ENCODE measurements at places on chromosomes 11 and 22. TPM values are rescaled to one million over a fixed set of nuclear protein-coding genes. Genes with fewer than 3 reads are reported as not detected.

Gene PGA3
- not detected for polyA plus RNA-seq

Gene MUC2
- polyA plus RNA-seq = not detected

Gene SERPIND1
- not detected for polyA plus RNA-seq

- DNase-seq = no peak
Measured at GRCh38 chr22:50261615-50262459, at the start of gene MAPK12. Gene MAPK12 (minus strand): TSS chr22:50261683. CDS start chr22:50261509, 174 bp downstream.

GRCh38 chr11:76415073-76415472 lies 29.7 kb upstream of the EMSY start:
- DNase-seq = no peak

DNA sequence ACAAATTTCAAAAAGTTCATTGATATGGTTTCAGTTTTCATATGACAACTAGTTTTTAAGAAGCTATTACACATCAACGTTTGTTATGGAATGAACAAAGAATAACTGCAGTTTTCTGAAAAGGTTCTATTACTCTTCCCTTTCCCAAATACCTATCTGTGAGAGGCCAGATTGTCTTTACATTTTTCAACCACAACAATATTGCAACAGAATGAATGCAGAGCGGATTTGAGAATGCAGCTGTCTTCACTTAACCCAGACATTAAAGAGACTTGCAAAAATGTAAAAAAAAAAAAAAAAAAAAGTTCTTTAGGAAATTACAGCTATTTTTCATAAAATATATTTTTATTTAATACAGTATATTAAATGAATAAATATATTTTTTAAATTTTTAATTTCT lies 250.8 kb downstream of the DDX10 start:
- DNase-seq = no peak

DNA sequence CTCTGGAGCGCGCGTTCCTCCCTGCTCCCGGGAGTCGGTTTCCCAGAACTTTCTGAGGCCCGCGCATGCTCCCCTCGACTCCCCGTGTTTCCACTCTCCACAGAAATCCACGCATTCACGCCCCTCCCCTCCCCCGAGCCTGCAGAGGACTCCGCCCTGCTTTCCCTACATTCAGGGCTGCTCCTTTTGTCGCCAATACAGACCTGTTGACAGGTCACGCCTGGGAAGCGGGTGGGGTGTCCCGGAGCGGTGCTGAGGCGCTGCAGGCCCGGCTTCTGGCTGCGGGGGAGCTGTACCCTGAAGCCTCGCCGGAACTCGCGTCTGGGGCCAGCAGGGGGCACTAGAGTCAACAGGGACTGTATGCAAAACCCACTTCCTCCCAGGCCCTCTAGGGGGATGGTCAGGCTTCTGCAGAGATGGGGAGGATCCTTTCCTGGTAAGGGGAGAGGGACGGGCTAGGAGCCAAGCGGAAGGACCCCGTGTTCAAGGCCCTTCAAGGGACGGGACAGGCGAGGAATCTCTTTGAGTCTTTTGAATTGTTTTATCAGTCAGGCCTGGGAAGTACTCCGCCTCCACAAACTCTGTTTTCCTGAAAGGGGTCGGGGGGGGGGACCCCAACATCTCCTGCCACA lies at the start of gene PRAME:
Gene PRAME, minus strand, starts transcription at position 294 of the 632 bp plus-strand sequence. CDS start 2,433 bp downstream, outside the sequence.
- peak; percentile 52 for DNase-seq

DNA sequence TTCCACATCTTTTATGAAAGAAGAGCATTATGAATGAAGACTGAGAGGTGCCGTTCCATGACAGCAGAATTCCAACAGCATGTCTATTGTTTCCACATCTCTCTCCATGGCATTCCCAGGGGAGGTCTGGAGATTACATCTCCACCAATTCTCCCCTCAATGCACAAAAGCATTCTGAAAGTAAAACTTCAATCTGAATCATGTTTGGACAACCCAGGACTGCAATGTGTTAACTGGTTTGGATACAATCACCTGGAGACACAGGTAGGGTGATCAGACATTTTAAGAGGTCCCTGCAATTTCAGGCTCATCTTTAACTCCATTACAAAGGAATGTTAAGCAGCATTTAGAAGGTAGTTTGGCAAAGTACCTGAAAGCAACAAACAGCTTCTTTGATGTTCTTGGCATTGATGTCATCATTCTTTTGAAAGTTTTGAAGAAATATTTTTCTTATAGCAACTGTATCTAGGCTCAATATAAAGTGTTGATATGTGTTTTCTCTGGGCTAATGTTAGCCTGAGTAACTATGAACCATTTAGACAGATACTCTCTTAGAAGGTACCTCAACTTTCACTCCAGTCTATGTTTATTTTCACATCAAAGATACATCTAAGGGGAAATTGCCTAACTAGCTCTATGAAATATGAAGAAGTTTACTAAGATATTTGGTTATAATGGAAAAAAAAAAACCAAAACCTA lies 181.4 kb upstream of the MTMR2 start:
- DNase-seq = no peak

All from naive thymus-derived CD8-positive, alpha-beta T cell (primary cell).